Effector CD8-positive, alpha-beta T cell (primary cell): ENCODE measurements at places on chromosomes 3 and 15.

- DNase-seq, result no peak
Measured at GRCh38 chr3:147391781-147392624, 14.3 kb downstream of the ZIC4 start.

DNA sequence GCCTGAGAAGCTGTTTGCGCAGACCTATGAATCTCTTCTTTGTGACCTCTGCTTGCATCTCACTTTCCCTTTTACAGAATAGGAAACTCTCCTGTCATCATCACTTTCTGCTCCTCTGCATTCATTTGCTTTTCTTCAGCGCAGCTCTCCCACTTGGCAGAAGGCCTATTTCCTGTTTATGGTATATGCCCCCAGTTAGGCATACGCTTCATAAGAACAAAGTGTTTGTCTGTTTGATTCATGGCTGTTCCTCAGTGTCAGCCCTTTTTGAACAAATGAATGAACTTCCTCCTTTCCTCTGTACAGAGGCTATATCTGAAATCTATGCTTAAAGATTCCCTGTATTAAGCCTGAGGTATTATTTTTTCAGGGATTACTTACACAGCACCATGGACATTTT is 1216.9 kb upstream of the GBE1 start:
- no peak for DNase-seq

- DNase-seq, result no peak
Measured at GRCh38 chr15:49831206-49831965, 210.5 kb downstream of the DTWD1 start.

DNA sequence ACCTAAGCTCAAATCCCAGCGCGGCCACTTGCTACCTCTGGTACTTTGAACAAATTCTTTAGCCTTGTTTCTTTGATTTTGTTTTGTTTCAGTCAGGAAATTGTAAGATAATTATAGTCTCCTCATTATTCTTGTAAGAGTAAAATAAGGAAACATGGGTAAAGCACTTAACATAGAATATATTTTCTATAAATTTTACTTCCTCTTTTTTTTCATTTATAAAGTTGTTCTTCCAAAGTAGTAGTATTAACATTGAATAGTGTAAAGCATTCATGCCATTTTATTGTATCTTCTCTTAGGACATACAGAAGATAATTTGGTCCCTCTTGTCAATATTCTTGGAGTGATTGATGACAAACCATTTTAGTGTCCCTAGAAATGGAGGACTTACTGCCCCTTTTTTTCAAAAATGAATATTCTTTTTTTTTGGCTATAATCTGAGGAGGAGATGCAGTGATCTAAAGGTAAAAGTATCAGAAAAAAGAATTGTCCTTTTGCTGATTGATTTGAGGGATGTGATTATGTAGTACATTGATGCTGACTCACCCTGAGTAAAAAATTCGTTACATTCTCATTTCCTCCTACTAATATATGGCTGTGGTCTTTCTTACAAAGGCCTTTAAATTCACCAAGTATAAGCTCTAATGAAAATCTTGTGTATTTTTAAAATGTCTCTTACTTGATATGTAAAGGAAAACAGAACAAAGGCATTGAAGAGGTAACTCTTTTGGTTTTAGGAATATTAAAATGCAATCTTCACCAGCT is 51.0 kb downstream of the ALCAM start:
- no peak for DNase-seq

DNA sequence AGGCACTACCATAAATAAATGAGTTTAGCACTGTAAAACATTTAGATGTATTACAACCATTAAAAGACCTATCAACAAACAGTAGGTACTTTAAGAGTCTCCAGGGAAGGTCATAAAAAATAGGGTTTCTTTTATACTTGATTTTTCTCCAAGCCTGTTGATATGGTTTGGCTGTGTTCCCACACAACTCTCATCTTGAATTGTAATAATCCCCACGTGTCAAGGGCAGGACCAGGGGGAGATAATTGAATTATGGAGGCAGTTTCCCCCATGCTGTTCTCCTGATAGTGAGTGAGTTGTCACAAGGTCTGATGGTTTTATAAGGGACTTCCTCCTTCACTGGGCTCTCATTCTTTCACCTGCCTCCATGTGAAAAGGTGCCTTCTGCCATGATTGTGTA is 468.9 kb upstream of the UBE2E2 start:
- DNase-seq, result no peak

GRCh38 chr15:39369768-39370167 is 211.1 kb upstream of the THBS1 start:
- DNase-seq, result no peak

DNA sequence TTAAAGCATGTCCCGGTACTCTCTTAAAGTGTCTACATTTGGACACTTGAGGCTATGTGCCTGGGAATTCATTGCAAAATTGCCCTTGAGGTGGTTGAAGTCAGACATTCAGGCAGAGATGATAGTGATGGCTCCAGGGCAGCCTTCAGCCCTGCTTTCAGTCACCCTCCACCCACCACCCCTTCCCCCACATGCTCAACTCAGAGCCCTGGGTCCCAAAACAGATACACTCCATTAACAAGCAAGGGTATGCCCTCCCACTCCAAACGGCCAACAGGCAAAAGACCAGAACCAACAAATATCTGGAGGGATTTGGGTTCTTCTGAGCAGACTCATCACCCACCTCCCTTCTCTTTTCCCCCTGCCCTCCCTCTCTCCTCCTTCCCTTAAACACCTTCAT is 29.9 kb upstream of the VIPR1 start:
- no peak for DNase-seq

DNA sequence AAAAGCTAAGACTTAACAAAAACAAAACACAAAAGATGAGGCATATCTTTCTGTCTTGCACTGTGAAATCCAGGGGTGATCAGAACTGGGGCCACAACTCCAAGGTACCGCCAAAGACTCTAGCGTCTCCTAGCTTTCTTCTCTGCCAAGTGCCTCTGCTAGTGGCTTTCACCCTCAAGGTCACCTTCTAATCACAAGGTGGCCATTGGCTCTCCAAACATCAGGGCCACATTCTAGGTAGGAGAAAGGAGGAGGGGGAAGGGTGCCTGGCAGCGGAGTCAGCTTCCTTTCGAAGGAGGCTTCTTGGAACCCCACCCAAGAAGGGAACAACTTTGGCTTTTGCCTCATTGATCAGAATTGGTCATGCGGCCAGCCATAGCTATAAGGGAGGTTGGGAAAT is 168.8 kb upstream of the SMAD3 start:
- DNase-seq, result no peak
